Esophagus squamous epithelium (tissue), 5 donors: ENCODE measurements at places on chromosomes 11 and 22.
A peak's percentile ranks its signal among the peaks of the same experiment; 100 is the strongest.

DNA sequence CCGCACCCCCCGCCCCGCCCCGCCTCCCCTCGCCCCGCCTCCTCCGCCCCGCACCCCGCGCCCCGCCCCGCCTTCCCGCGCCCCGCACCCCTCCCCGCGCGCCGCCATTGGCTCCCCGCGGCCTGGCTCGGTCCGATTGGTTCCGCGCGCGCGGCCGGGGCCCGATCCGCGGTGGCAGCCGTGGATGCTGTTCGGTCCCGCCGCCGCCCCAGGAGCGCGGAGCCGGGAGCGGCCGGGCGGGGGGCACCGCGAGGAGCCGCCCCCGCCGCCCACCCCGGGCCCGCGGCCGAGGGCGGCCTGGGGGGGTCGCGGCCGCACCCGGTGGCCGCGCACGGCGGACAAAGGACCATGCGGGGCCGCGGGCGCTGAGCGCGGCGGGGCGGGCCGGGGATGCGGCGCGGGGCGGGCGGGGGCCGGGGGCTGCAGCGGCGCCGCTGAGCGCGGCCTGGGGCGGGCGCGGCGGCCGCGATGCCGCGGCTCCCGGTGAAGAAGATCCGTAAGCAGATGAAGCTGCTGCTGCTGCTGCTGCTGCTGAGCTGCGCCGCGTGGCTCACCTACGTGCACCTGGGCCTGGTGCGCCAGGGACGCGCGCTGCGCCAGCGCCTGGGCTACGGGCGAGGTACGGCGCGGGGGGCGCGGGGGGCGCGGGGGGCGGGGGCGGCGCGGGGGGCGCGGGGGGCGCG lies at the start of gene B4GALNT4:
Gene B4GALNT4, plus strand, starts transcription at position 164 of the 683 bp plus-strand sequence. Its CDS starts 305 bp downstream, at position 469.
- peaks cover 38% of the 10 kb centered on the region for H3K4me1 ChIP-seq
- H3K27ac ChIP-seq = no peak within 1 kb of the TSS
- H3K4me3 ChIP-seq = peak within 1 kb of the TSS; percentile 2
- H3K27me3 ChIP-seq = peaks cover 6% of the 10 kb centered on the region
- DNase-seq = no peak

- no peak for DNase-seq
- H3K27ac ChIP-seq = no peak overlapping the region
- no peaks in the 10 kb centered on the region for H3K27me3 ChIP-seq
- H3K36me3 ChIP-seq = no peaks in the 10 kb centered on the region
- H3K4me1 ChIP-seq = no peaks in the 10 kb centered on the region
Observed at GRCh38 chr11:21930408-21930807, 262.5 kb upstream of the ANO5 start.

DNA sequence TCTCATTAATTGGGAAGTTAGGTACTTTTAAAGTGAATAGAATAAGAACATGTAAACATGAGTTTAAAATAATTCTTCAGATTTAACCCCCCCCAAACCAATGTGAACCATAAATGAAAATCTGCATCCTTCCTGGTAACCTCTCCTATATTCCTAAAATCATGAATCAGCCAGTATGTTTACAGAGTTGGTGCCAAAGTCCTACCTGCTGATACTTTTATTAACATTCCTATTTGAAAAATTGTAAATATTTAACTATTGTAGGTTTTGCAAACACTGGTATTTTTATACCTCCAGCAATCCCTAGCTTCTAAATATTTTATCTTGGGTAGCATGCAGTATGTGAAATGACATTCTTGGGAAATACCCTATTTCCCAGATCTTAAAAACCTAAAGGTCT lies 278.2 kb downstream of the RAB38 start:
- no peak for DNase-seq
- no peaks in the 10 kb centered on the region for H3K4me1 ChIP-seq
- H3K4me3 ChIP-seq = no peak overlapping the region
- no peak overlapping the region for H3K27ac ChIP-seq
- H3K36me3 ChIP-seq = no peaks in the 10 kb centered on the region

GRCh38 chr11:47352556-47352955 lies at the start of gene MYBPC3:
Gene MYBPC3 (minus strand): TSS chr11:47352702. CDS start chr11:47352647, 55 bp downstream.
- peaks cover 4% of the 10 kb centered on the region for H3K4me1 ChIP-seq
- no peak within 1 kb of the TSS for H3K4me3 ChIP-seq
- no peaks in the 10 kb centered on the region for H3K27me3 ChIP-seq
- H3K27ac ChIP-seq = no peak within 1 kb of the TSS

- H3K27ac ChIP-seq = no peak overlapping the region
- no peak overlapping the region for H3K4me3 ChIP-seq
Observed at GRCh38 chr22:47724751-47725150, 962.3 kb downstream of the TBC1D22A start.

DNA sequence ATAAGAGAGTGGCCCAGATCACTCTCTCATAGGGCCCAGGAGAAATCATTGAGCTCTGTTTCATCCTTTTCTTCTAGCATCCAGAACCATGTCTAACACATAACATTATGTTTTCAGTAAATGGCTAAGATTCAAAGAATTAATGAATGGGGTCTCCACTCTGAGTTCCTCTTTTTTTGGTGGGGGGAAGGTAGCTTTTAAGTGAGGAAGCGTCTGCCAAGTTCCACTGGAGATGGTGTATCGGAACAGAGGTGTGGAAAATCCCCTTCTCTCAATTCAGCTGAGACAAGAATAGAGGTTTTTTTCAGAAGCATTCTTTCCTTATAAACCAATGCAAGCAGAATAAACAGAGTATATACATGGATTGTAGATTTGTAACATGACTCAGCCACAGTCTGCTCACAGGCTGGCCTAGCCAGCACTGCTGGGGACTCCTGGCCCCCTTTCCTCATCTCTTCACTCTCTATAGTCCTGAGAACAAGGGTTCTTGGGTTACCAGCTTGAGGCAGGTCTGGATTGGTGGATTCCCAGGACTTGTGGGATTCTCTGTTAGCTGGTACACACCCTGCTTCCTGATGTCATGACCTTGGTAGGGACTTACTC lies 97.2 kb downstream of the TRAF6 start:
- no peaks in the 10 kb centered on the region for H3K27me3 ChIP-seq
- no peak for DNase-seq
- no peaks in the 10 kb centered on the region for H3K36me3 ChIP-seq
- H3K27ac ChIP-seq = no peak overlapping the region
- H3K4me3 ChIP-seq = no peak overlapping the region
- H3K4me1 ChIP-seq = no peaks in the 10 kb centered on the region
